ENCODE measurements at places on chromosomes 5 and 9.

DNA sequence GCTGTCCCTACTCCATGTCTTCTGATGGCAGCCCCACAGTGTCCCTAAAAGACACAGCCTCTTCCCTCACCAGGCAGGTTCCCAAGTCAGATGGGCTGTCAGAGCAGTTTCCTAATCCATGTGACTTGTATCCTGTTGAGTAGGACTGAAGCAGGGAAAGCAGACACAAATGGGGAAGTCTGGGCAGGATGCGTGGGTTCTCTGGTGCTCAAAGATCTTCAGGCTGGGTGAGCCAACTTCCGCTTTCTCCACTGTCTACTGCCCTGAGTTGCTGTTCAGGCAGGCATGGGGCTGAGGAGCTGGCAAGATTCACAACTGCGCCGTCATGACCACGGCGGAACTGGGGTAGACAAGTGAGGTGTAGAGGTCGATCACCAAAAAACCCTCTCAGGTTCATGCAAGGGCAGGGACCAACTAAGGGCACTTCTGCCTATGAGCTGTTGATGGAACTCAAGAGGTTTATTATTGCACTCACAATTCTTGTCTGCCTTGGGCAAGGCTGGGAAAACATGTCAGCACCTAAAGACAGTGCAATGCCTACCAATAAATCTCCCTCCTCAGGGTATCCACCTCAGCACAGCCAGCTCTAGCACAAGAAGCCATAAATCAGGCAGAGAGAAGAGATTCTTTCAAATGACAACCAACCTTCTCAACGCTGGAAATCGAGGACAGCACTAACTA is 83.4 kb downstream of the RAPGEF1 start:
- DNase-seq, result no peak

GRCh38 chr9:92640398-92641091 is 29.4 kb downstream of the IPPK start:
- no peak for DNase-seq

- no peak for DNase-seq
These were observed 154.1 kb downstream of the SEMA6A start for GRCh38 chr5:116420540-116420939.

DNA sequence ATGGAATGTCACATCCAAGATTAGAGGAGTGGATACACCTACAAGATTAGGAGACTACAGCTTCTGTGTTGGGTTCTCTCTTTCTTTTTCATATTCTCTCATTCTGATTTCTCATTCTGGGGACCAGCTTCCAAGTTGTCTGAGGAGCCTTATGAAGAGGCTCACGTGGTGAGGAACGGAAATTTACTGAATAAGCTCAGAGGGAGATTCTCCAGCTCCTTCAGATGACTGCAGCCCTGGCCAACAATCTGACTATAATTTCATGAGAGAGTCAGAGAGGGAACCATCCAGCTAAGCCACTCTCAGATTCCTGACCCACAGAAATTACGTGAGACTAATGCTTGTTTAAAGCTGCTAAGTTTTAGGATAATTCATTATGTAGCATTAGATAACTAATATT is 27.1 kb upstream of the TENT2 start:
- DNase-seq, result no peak

- no peak for DNase-seq
These were observed 57.0 kb upstream of the GRAMD2B start for GRCh38 chr5:126366199-126366560.

DNA sequence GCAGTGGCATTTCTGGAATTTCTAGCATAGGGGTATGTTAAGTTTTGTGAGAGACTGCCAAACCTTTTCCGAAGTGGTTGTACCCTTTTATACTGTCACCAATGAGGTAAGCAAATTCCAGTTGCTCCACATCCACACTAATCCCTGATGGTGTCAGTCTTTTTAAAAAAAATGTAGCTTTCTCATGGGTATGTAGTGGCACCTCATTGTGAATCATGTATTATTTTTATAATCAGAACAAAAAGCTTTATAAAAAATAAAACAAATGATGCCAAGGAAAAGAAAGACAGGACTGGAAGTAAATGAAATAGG is 93.4 kb upstream of the CLINT1 start:
- no peak for DNase-seq

GRCh38 chr5:60698336-60698735 is 1.6 kb downstream of the DEPDC1B start:
- no peak for DNase-seq

DNA sequence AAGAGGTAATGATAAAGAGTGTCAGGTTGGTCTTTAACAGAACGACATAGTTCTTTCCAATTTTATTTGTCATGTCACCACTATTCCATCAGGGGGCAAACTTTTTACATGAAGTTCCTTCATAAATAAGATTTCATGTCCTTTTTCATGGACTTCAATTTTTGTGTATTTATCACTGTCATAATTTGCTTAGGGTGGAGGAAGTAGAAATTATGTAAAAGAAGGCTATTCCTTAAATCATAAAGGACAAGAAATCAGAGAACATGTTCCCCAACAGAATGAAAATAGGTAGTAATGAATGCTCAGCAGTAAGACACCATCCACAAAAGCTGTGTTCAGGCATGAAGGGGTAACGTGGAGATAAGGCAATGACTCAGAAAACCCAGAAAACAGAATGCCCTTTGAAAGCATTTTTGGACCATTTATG is 72.7 kb downstream of the ZFAND5 start:
- DNase-seq, result no peak

GRCh38 chr5:103031607-103032006 is 88.3 kb downstream of the GIN1 start:
- no peak for DNase-seq

- DNase-seq, result no peak
These were observed 75.3 kb upstream of the COL5A1 start for GRCh38 chr9:134566196-134566847.

GRCh38 chr5:116411101-116411571 is 163.5 kb downstream of the SEMA6A start:
- DNase-seq, result no peak

GRCh38 chr9:89845862-89846261 is 241.1 kb downstream of the GADD45G start:
- DNase-seq, result no peak

GRCh38 chr5:120749737-120750136 is 285.6 kb downstream of the PRR16 start:
- no peak for DNase-seq

- DNase-seq, result no peak
These were observed 112.8 kb upstream of the PRSS3 start for GRCh38 chr9:33682551-33682950.

- no peak for DNase-seq
These were observed 637.1 kb upstream of the CCNG1 start for GRCh38 chr5:162800301-162800700.

- DNase-seq, result no peak
These were observed 497.9 kb downstream of the ARHGEF28 start for GRCh38 chr5:74123929-74124328.

- no peak for DNase-seq
These were observed 273.2 kb downstream of the SMARCA2 start for GRCh38 chr9:2288309-2288708.

GRCh38 chr5:112908854-112909253 is 13.2 kb downstream of the REEP5 start:
- DNase-seq, result no peak

- DNase-seq, result no peak
These were observed 114.4 kb upstream of the DMRTA1 start for GRCh38 chr9:22332202-22332601.

DNA sequence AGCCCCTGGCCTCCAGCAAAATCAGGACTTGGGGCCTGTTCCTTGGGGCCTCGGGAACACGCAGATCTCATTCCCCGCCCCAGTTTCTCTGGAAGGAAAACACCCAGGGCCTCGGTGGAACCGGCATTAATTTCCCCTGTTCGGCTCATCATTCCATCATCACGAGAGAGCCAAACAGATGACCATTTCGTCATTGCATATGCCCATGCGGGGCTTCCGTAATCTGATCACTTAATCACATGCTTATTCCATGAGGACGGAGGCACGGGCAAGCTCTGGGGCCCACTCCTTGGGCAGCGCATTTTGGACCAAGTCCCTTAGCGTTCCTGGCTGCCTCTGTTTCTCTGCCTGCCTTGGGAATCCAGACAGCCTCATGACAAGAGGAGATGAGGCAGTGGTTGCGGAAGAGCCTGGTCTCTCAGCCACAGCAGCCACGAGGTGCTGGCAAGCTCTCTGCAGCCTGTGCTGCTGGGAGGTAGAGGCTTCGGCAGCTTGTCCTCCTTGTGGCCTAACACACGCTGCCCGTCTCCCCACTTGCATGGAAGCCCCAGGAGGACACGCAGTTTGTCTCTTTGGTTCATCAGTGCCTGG is 65.0 kb upstream of the IER5L start:
- DNase-seq, result no peak

- DNase-seq, result no peak
These were observed 545 bp downstream of the PALM2AKAP2 start for GRCh38 chr9:109780453-109781033.

- DNase-seq, result no peak
These were observed 12.8 kb upstream of the LCP2 start for GRCh38 chr5:170310256-170310926.

- no peak for DNase-seq
These were observed 8.0 kb downstream of the EGFL7 start for GRCh38 chr9:136670576-136671253.

DNA sequence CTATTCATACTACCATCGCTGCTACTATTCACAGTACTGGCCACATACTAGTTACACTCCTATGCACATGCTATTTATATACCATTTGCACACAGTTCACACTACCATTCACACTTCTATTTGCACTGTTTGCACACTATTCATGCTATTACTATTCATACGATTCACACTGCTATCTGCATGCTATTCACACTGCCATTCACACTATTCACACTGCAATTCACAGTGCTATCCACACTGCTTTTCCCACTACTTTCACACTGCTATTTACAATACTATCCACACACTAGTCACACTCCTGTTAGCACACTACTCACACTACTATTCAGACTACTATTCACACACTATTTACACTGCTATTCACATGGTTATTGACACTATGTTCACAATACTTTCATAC is 39.4 kb upstream of the TCF7 start:
- DNase-seq, result no peak

GRCh38 chr5:72426019-72426418 is 81.2 kb downstream of the ZNF366 start:
- DNase-seq, result no peak

- no peak for DNase-seq
These were observed 224.8 kb downstream of the FAM114A2 start for GRCh38 chr5:153813901-153814300.
